NB4 (cell line): ENCODE measurements at places on chromosomes 1 and 21.

DNA sequence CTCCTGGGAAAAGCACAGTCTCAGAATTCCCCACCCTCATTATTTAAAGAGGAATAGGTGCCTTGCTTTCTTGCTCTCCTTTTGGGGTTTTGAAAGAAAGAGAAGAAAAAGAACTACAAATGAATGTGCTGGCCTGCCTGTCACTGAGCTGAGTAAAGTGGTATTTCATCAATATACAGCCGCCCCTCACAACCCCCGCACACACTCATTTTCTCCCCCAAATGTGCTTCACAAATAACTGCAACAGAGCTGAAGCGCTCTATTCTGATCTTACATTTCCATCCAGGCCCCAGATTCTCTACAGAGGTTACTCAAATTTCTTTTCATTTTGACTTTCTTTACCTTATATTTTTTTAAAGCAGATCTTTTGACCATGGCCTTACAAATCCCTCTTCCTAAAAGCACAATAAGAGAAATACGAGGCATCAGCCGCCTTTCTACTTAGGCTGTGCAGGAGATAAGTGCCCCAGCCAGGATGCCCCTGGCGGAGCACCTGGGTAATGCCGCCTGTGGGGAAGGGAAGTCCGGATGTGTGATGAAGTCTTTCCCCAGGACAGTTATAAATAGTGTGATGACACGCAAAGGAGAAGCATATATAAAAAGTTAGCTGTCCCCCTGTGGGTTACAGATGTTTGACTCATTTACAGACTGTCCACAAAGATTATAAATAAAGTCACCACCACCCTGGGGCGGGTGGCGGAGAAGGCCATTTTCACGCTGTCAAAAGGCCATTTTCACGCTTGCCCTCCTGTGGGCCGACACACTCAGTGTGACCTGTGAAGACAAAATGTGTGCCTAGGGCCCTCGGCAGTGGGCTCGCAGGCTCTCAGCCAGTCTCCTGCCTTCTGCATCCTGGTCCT is 6.5 kb downstream of the KCNN3 start:
- peak; percentile 89 for DNase-seq

DNA sequence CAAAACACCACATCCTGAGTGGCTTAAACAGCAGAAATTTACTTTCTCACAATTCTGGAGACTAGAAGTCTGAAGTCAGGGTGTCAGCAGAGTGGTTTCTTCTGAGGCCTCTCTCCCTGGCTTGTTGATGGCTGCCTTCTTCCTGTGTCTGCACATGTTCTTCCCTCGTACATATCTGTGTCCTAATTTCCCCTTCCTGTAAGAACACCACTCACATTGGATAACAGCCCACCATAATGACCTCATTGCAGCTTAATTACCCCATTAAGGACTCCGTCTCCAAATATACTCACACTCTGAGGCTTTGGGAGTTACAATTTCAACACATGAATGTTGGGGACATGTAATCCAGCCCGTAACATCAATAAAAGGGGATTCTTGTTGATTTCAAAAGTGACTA is 23.4 kb downstream of the C8A start:
- no peak for DNase-seq

GRCh38 chr1:187143783-187144182 is 315.0 kb downstream of the PLA2G4A start:
- no peak for DNase-seq

GRCh38 chr1:183841550-183841949 is 36.6 kb downstream of the RGL1 start:
- no peak for DNase-seq

- DNase-seq, result no peak
Measured at GRCh38 chr21:35517865-35518264, 468.8 kb upstream of the RUNX1 start.

GRCh38 chr1:178237121-178237520 is 143.2 kb downstream of the RASAL2 start:
- DNase-seq, result peak; percentile 22

GRCh38 chr21:32934829-32935228 is 90.9 kb upstream of the OLIG2 start:
- DNase-seq, result no peak

GRCh38 chr21:41363370-41364270 is 1.8 kb downstream of the MX2 start:
- DNase-seq, result no peak

- DNase-seq, result no peak
Measured at GRCh38 chr1:144101397-144102045, 129.7 kb upstream of the FAM72C start.

- DNase-seq, result no peak
Measured at GRCh38 chr1:95370691-95371562, 136.9 kb downstream of the RWDD3 start.

DNA sequence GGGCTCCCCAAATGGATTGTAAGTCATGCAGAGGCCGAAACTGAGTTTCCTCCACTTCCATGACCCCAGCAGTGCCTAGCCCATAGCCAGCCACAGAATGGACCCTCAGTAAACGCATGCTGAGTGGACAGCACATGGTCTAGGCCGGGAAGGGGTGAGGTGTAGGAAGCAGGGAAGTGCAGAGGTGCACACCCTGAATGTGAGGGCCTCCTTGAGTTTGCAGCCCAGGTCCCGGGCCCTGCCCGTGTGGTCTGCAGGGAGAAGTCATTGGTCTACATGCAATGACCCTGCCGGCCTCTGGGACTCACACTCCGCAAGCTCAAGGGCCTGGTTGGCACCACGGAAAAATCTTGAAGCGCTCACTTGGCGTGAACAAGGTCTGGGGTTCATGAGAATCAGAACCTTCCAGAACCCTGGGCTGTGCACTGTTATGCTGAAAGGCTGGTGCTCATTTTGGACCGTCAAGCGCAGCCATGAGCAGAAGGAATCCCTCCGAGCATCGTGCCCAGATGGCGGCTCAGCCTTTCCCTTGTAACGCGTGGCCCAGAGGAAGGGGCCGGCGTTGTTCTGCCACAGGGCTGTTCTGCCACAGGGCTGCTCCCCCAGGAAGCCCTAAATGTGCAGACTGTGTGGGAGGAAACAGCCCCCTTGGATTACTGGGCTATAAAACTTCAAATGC is 66.4 kb downstream of the PSMG1 start:
- no peak for DNase-seq

DNA sequence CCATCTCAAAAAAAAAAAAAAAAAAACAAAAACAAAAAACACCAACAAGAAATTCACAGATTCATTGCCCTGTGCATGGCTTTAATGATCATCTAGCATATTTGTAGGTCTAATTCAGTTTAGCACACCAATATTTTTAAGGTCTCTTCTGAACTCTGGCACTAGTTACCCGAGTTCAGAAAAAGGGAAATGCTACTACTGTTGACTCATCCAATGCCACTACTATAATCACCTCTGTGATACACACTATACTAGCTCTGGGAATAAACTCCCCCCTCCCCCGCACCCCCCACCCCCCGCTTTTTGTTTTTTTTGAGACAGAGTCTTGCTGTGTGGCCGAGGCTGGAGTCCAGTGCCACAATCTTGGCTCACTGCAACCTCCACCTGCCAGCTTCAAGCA is 55.6 kb downstream of the FBXO42 start:
- peak; percentile 29 for DNase-seq

- no peak for DNase-seq
Measured at GRCh38 chr1:226862890-226863289, 7.5 kb upstream of the PSEN2 start.
